Left renal cortex interstitium (tissue), 4 donors: ENCODE measurements at places on chromosomes 2 and 18. TPM values are rescaled to one million over a fixed set of nuclear protein-coding genes. Genes with fewer than 3 reads are reported as not detected.

ALK gene
- 0.24 TPM for polyA plus RNA-seq

SFT2D3 gene
- not detected for polyA plus RNA-seq

HOXD1 gene
- polyA plus RNA-seq, result 9.7 TPM

RASGRP3 gene
- 26.8 TPM for polyA plus RNA-seq

ZC3H6 gene
- 6.4 TPM for polyA plus RNA-seq

ARMC9 gene
- 23.9 TPM for polyA plus RNA-seq

TRIM43 gene
- polyA plus RNA-seq, result 0.40 TPM

SRD5A2 gene
- not detected for polyA plus RNA-seq

NTSR2 gene
- polyA plus RNA-seq, result not detected

CIDEA gene
- polyA plus RNA-seq, result not detected

CYTIP gene
- polyA plus RNA-seq, result 1.7 TPM

TBC1D8 gene
- 24.9 TPM for polyA plus RNA-seq

LDLRAD4 gene
- polyA plus RNA-seq, result 12.3 TPM

GALNT5 gene
- polyA plus RNA-seq, result 0.43 TPM

ACOXL gene
- polyA plus RNA-seq, result 0.61 TPM

RUFY4 gene
- 0.27 TPM for polyA plus RNA-seq

C2orf81 gene
- polyA plus RNA-seq, result 8.2 TPM

HOXD13 gene
- polyA plus RNA-seq, result not detected

NEU4 gene
- polyA plus RNA-seq, result 4.1 TPM

VWC2L gene
- polyA plus RNA-seq, result 0.07 TPM

STAT1 gene
- 137 TPM for polyA plus RNA-seq

NAT8 gene
- polyA plus RNA-seq, result 23.5 TPM

ASB1 gene
- 33.7 TPM for polyA plus RNA-seq

FAP gene
- 11.9 TPM for polyA plus RNA-seq

UGP2 gene
- 127 TPM for polyA plus RNA-seq

KIAA1328 gene
- 13.3 TPM for polyA plus RNA-seq

ATOH8 gene
- polyA plus RNA-seq, result 18.5 TPM

PLCD4 gene
- 7.1 TPM for polyA plus RNA-seq

CYS1 gene
- 94.7 TPM for polyA plus RNA-seq

SNTG2 gene
- polyA plus RNA-seq, result 1.9 TPM

FAM136A gene
- polyA plus RNA-seq, result 70.7 TPM

SPC25 gene
- 15.0 TPM for polyA plus RNA-seq

ANKRD44 gene
- 15.7 TPM for polyA plus RNA-seq

PKDCC gene
- polyA plus RNA-seq, result 427 TPM

SRSF7 gene
- polyA plus RNA-seq, result 259 TPM

FAM228B gene
- 24.3 TPM for polyA plus RNA-seq

GCG gene
- not detected for polyA plus RNA-seq

BMP10 gene
- polyA plus RNA-seq, result not detected

FAM228A gene
- polyA plus RNA-seq, result 1.4 TPM

LYPD6B gene
- polyA plus RNA-seq, result 30.6 TPM

PLCL1 gene
- polyA plus RNA-seq, result 14.2 TPM

SGO2 gene
- polyA plus RNA-seq, result 14.2 TPM

GRHL1 gene
- polyA plus RNA-seq, result 7.3 TPM

CRYGC gene
- polyA plus RNA-seq, result not detected

PROC gene
- polyA plus RNA-seq, result 8.1 TPM

PLGLB2 gene
- polyA plus RNA-seq, result 2.3 TPM

NMUR1 gene
- polyA plus RNA-seq, result 0.55 TPM

FIGN gene
- 15.8 TPM for polyA plus RNA-seq

MDH1B gene
- 14.8 TPM for polyA plus RNA-seq

POTEJ gene
- 0.06 TPM for polyA plus RNA-seq
